Hematopoietic multipotent progenitor cell (in vitro differentiated cells): ENCODE measurements at places on chromosomes 2 and 18.
A peak's percentile ranks its signal among the peaks of the same experiment; 100 is the strongest.

DNA sequence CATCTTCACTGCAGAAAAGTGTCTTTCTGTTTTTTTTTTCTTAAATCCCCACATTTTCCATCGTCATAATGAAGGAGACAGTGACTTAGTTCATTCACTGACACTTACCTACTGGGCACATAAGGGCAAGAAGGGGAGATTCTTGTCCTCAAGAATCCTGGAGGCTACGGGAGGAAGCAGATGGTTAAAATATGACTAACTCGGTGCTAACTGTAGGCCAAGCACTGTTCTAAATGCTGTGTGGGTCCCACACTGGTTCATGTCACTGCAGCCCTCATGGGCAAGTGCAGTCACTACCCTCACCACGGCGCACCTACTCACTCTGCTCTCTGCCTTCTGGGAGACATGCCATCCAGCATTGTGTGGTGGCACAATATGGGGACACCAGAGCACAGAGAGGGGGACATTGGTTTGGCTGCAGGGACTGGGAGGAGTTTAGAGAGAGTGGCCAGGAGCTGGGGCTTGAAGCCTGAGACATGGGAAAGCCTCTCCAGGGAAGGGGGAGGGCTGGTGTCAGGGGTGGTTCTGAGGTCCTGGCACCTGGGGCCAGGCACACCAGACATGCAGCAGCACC, 305.2 kb downstream of the MYCN start:
- no peak for DNase-seq

- no peak for DNase-seq
Measured at GRCh38 chr2:66867063-66867441, 432.1 kb downstream of the MEIS1 start.

- DNase-seq, result no peak
Measured at GRCh38 chr2:238566001-238566645, 139.4 kb downstream of the ASB1 start.

- no peak for DNase-seq
Measured at GRCh38 chr2:144480285-144480684, 39.6 kb downstream of the ZEB2 start.

DNA sequence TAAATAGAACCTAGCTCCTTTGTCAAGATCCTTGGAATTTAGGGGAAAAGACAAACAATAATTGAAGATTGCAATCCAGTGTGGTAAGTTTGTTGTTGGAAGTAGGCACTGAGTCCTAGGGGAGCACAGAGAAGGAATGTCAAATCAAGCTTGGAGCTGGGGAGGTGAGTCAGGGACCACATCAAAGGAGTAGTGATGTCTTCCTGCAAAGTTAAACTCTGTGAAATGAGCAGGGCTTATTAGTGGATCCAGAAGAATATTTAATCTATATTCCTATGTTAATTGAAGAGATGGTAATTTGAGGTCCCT, 41.7 kb upstream of the NABP1 start:
- no peak for DNase-seq

DNA sequence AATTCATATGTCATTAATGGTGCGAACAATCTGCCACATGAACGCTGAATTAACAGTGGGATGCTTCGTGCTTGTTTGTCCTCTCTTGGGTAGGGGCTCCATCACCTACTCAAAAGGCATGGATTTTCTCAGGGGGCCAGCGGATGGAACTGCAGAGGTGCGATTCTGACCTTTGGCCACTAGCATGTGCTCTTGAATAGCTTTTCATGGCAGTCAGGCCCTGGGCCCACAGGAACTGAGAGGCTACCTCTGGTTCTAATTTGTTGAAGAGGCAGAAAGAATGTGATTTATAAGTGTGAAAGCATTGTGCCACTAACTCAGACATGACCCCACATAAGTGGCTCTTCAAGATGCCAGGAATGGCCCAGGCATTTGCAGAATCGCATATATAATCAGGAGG, 283.2 kb downstream of the INSIG2 start:
- DNase-seq, result peak; percentile 5

DNA sequence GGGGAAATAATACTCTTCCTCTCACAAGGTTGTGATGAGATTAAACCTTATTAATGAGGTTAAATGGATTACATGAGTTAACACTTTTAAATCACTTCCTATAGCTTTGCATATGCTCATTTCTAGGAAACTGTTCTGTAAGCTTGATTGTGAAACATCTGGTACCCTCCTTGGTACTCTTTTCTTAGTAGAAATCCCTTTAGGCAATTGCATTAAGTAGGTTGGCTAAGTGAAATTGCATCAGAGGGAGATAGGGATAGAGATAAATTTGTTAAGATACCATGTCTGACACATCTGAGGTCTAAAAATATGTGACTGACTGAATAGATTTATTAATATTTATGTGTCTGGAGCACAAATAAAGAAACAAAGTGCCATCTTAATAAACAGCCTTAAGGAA, 275.9 kb upstream of the MAP2 start:
- no peak for DNase-seq

GRCh38 chr2:191295088-191295487, 49.9 kb downstream of the MYO1B start:
- DNase-seq, result no peak

DNA sequence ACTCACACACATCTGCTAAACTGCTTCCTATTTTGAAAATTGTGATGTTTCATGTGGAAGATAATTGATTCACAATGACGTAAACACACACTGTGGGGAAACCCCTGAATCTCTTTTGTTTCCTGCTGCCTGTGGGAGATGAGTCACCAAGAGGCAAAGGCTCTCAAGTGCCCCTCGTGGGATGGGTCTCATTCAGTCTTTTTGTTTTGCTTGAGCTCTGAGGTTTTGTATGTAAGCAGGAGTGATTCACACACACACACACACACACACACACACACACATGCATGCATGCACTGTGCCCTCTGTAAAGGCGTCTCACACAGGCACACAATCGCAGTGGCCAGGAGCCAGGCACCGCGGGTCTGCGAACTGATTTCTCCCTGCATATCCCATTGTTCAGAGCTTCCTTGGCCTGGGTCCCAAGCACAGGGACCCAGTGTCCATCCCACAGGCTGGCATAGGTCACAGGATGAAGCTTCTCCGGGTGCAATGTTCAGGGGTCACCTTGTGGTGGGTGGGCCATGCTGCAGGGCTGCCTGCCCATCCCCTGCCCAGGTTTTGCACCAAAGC, 12.1 kb upstream of the ARHGEF4 start:
- DNase-seq, result peak; percentile 89

DNA sequence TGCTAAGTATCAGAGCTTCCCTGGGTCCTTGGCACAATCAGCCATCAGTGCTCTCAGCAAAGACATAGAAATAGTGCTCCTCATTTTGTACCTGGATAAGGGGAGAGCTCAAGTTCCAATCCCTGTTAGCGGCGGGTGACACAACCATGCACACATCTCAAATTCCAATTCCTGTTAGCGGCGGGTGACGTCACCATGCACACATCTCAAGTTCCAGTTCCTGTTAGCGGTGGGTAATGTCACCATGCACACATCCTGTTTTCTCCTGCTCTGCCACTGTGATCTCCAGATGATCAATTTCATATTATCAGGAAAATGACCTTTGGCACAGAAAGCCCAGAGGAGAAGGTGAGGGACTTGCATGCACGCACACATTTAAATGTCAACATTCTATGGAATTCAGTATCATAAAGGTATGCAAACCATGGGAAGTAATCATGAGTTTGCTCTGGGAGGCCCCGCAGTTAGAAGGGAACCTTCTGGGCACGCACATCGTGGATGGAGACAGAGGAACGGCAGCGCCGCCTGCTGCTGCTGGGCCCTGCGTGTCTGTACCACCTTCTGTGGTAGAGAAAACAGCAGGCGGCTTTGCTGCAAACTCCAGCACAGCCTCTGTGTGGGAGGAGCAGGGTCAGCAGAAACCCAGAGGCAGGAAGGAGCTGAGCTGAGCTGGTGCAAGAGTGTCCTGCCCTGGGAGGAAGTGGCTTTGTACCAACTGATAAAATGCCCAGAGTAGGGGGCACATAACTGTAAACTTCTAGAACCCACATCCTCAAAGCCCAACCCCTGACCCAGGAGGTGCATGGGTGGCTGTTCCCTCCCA, 77.8 kb downstream of the MBP start:
- DNase-seq, result peak; percentile 90

GRCh38 chr2:1823187-1824169, 79.2 kb upstream of the PXDN start:
- DNase-seq, result no peak

GRCh38 chr2:143300536-143300935, 171.3 kb downstream of the ARHGAP15 start:
- DNase-seq, result no peak

- no peak for DNase-seq
Measured at GRCh38 chr18:67577386-67577785, 60.9 kb upstream of the DSEL start.

- DNase-seq, result peak; percentile 44
Measured at GRCh38 chr2:235433860-235434259, 60.0 kb upstream of the AGAP1 start.

DNA sequence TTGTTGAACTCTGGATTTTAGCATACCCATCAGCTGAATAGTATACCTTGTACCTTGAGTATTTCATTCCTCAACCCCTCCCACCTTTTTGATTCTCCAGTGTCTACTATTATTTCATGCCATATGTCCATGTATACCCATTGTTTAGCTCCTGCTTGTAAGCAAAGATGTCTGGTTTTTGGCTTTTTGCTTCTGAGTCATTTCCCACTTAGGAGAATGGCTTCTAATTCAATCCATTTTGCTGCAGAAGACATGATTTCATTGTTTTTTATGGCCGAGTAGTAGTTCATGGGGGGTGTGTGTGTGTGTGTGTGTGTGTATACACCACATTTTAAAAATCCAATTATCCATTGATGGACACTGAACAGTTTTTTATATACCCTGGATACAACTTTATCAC, 24.3 kb upstream of the MOCOS start:
- DNase-seq, result no peak

DNA sequence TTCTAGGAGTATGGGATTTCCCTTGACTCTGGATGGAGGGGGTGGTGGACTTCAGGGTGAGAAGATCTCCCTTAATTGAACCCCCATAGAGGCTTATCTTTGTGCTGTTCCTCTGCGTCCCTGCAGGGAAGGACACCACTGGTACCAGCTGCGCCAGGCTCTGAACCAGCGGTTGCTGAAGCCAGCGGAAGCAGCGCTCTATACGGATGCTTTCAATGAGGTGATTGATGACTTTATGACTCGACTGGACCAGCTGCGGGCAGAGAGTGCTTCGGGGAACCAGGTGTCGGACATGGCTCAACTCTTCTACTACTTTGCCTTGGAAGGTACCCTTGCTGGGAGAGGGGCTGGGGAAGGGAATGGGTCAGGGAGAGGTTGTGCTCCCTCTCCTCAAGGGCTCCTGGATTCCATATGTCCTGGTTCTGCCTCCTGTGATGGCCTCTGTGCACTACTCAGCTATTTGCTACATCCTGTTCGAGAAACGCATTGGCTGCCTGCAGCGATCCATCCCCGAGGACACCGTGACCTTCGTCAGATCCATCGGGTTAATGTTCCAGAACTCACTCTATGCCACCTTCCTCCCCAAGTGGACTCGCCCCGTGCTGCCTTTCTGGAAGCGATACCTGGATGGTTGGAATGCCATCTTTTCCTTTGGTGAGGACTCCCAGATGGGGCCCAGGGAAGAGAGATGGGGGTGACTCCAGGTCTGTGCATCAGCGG, 19.3 kb downstream of the PRKAG3 start:
- no peak for DNase-seq

- no peak for DNase-seq
Measured at GRCh38 chr2:149715005-149715592, 127.5 kb upstream of the MMADHC start.

- no peak for DNase-seq
Measured at GRCh38 chr18:79396431-79397246, 909 bp downstream of the NFATC1 start.

GRCh38 chr18:26960911-26961310, 95.4 kb upstream of the AQP4 start:
- DNase-seq, result no peak

DNA sequence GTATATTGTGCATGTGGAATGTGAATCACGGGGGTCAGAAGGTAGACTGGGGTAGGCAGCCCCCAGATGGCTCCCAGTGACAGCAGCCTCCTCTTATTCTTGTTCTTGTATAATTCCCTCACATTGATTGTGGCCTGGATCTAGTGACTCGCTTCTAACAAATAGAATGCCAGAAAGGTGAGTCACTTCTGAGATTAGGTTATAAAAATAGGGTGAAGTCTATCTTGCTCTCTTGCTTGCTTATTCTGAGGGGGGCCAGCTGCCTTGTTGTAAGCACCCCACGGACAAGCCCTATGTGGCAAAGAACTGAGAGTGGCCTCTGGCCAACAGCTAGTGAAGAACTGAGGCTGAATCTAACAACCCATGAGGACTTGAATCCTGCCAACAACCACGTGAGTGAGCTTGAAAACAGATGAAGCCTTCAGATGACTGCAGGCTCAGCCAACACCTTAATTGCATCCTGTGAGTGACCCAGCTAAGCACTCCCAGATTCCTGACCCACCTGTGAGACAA, 15.6 kb upstream of the RMND5A start:
- no peak for DNase-seq

GRCh38 chr2:203817147-203817546, 50.4 kb upstream of the CTLA4 start:
- no peak for DNase-seq

DNA sequence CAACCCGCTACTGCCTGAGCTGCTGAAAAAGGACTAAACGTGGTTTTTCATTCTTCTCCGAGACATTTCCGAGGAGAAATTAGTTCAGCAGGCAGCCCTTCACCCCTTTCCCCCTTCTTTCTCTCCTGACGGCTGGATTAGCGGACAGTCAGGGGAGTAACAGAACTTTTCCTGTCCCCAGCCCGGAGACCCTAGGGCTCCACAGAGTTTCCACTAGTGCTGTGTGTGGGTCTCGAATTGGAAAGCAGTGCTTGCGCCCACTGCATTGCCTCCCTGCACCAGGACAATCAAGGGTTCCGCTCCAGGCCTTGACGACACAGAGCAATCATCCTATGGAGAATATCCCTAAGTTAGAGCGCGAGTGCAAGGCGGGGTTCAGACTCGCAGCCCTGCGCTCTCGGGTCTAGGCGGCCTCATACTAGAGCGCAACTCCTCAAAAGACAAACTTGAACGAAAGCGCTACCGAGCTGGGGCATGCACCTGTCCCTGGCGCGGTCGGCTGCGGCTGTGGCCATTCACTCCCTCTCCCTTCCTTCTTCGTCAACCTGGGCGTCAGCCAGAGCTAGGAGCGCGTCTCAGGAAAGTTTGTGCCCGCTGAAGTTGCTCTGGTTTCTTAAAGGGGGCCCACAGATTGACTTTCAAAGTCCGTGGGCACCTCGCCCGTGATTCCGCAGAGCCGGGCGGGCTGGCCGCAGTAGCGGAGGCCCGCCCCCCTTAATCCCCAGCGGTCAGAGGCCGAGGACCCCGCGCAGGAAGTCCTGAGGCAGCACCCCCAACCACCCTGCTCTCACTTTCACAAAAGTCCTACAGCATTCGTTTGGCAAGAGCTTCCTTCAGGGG, 801 bp downstream of the OSR1 start:
- DNase-seq, result no peak

- DNase-seq, result no peak
Measured at GRCh38 chr2:81303321-81303720, 998.8 kb upstream of the LRRTM1 start.

- peak; percentile 28 for DNase-seq
Measured at GRCh38 chr2:111219285-111219684, 98.6 kb downstream of the BCL2L11 start.

GRCh38 chr2:56713161-56713676, 529.4 kb downstream of the CCDC85A start:
- no peak for DNase-seq
